GM04503 (cell line): ENCODE measurements at places on chromosomes 6 and 20.

GRCh38 chr6:130841128-130841728 is 14.0 kb downstream of the SMLR1 start:
- DNase-seq = no peak

DNA sequence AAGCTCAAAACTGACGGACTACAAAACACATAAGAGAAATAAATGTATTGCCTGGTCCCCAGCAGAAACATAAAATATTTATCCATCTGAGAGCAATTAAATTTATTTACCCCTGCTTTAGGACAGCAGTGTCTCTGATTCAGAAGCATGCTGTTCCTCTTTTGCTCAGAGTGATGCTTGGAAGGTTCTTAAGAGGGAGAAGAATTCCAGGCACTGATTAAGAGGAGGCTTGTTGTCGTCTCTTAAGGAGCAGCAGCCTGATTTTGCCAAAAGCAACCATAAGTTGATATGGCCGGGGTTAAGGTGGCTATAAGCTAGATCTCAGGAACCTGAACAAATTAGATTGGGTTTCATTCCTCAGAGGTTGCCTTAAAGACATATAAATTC is 25.8 kb downstream of the CAP2 start:
- DNase-seq = no peak

GRCh38 chr6:48552905-48553304 is 441.9 kb upstream of the PTCHD4 start:
- no peak for DNase-seq

GRCh38 chr6:104969108-104969507 is 12.2 kb downstream of the LIN28B start:
- no peak for DNase-seq

GRCh38 chr6:44898296-44898930 is 429.7 kb upstream of the RUNX2 start:
- DNase-seq = peak; percentile 61

DNA sequence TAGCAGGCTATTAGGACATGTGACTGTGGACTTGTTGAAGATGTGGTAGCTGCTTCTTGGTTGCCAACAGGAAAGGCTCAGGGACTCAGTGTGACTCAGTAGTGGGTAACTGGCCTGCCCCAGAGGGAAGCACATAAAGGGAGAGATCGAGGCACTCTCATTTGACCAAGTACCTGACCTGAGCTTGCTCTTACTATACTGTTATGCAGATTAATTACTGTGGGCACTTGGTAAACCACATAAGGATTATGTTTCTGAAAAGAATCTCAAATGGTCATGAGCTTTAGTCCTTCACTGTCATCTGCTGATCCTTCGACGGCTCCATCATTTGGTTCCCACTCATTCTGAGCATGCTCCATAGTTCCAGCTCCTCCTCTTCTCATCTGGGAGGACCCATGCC is 48.2 kb upstream of the RPL7L1 start:
- no peak for DNase-seq

- no peak for DNase-seq
Measured at GRCh38 chr20:48732081-48732829, 95.5 kb downstream of the PREX1 start.

DNA sequence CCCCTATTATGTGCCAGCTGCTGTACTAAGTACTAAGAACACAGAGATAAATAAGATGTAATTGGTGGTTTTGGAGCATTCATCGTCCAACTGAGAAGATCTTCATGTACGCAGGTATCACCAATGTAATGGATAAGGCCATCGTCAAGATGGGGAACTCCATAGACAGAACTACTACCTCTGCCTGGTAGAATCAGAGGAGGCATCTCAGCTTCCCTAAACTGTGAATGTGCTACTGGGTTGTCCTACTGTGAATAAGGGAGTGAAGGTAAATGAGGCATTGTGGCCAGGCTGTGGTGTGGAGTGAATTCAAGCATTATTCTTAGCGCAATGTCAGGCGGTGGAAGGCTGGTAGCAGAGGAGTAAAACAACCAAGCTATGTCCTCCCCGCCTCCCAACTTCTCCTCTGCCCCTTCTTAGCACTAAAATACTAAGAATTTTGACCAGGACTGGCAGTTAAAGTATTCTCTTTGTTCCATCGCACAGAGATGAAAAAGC is 68.2 kb downstream of the TBC1D7 start:
- DNase-seq = no peak

DNA sequence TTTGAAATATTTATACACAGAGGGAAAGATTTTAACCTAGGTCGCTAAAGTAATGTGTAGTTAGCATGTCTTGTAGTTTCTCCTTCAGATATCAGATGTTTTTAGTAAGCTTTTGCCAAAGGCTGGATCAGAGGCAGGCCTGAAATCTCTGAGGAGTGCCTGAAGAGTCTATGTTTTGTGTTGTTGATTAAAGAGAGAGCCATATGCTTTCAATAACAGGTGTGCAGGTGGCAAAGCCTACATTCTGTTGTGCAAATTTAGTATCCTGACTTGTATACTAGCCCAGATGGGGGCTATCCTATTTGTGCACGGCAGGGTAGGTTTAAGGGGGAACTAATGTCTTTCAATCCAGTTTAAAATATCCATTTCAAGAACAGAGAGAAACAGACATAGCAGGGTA is 167.1 kb upstream of the ATXN1 start:
- no peak for DNase-seq

DNA sequence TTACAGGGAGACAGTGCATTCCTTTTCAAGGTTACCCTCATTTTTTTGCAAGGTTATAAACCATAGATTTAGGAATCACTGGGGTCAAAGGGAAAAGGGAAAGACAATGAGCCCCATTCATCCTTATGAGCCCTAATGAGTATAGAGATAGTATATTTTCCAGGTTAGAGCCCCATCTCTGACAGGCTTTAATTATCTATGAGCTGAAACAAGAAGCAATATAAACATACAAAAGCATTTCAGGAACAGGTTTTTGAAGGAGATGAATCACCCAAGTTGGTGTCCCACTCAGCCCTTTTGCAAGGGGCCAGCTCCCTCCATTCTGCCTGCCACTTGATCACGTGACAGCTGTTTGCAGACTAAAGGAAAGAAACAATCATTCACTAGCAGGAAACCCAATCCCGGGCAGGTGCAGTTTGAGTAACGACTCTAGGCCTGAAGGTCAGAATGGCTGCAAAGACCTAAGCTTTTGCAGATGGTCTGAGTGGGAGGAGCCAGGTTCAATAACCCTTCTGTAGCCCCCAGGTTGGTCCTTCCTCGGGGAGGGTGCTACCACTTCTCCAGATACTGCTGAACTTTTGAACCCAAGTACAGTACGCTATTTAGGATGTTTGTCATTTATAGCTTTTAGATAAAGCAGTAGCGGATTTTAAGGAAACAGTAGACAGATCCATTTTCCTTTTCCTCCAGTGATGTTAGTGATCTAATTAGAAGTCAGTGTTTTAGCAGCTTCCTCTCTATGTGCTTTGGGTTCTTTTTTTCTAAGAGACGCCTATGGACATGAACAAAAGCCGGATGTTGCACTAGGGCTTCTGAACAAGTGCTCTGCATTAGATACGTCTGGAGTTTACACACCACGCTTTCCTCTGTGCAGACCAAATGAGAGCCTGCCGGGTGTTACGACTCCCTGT is 253.2 kb downstream of the SOX4 start:
- no peak for DNase-seq

- peak; percentile 11 for DNase-seq
Measured at GRCh38 chr6:113744861-113745260, 112.3 kb upstream of the MARCKS start.

DNA sequence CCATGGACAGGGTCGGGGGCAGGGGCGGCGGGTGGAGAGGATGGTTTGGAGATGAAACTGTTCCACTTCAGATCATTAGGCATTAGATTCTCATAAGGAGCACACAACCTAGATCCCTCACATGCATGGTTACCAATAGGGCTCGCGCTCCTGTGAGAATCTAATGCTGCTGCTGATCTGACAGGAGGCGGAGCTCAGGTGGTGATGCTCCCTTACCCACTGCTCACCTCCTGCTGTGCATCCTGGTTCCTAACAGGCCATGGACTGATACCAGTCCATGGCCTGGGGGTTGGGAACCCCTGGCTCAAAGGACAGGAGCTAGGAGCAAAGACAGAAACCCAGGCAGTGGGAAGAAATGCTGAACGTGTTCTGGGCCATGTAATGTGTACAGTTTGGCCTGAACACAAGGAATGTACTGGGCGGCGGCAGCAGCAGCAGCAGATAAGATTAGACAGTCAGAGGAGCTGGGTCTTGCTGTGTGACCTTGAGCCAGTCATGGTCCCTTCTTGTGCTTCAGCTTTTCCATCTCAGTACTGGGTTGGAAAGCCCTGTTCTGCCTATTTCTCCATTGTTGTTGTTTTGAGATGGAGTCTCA is 4.7 kb upstream of the SPAG4 start:
- no peak for DNase-seq

DNA sequence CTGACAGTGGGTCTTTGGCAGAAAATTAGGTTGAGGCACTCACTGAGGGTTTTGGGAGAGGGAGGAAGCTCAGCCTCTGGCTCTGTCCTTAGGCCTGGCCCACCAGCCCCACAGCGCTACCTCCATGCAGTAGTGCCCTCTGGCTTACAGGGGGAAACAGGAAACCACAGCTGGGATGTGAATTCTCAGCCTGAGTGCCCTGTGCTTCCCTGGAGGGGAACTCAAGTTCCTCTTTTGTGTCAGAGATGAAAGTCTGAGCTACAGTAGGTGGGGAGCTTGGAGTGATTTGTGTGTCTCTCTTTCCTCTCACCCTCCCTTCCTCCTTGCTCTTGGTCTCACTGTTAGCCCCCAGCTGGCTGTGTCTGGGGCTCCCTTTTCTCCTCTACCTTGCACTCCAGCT is 48.2 kb upstream of the BLCAP start:
- DNase-seq = no peak

DNA sequence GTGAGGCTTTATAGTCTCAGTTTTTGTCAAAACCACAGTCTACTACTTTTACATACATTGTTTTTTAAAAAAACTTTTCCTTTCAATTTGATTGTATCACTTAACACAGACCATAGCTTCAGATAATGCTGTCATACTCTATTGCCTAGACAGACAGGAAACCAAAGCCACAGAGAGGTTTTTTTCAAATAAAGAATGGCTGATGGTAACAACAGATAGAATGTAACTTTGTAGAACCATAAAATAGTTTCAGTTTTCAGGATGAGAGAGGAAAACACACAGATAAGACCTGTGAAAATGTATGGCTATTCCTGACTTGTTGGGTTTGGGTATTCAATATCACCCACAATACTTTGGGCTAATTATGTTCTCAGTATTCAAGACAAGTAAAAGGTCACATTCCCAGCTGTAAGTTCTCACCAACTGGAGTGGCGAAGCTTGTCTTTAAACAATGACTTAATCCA is 94.0 kb downstream of the ADGRG6 start:
- no peak for DNase-seq

DNA sequence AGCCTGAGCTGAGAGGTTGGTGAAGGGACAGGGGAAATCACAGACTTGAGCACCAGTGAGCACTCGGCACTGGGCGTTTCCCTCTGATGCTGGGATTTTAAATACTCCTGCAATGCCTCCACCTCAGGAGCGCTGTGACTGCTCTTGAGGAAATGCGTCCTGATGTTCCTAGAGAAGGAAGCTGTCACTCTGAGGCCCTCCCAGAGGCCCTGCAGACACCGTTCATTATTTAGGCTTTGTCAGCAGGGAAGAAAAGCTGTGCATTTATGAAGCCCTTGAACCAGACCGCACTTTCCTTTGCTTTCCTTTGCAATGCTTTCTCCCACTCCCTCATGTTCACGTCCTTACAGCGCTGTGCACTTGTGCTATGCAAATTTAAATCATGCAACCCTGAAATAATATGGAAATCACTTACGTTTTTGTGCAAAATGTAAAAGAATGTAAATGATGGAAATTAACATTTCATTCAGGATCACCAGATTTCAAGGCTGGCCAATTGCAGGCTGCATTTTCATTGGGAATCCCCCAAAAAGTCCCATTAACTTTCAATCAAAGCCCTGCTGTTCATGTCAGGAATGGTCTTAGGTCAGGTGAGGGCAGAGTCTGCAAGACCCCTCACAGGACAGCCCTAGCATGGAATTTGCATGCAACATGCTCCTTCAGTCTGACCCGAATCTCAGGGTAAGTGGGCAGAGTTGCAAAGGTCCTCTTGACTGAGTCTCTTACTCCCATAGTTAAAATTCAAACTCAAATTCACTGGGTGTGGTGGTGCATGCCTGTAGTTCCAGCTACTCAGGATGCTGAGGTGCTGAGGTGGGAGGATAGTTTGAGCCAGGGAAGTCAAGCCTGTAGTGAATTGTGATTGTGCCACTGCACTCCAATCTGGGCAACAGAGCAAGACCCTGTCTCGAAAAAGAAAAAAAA is 45.8 kb upstream of the SYNDIG1 start:
- DNase-seq = no peak

GRCh38 chr20:45818239-45818638 is 5.8 kb downstream of the UBE2C start:
- DNase-seq = no peak

DNA sequence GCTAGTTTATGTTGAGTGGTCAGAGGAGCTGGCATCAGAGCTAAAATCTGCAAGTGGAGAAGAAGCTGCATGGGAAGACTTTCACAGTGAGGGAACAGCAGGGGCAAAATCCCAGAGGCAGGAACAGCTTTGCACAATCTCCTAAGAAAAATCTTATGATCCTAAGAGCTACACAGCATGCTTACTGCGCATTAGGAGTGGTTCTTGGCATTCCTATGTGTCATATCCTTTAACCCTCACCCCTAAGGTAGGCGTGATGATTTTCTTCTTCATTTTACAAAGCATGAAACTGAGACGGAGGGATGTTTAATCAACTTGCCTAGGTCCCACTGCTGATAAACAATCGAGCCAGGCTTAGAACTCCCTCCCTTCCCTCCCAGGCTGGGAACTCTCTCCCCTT is 313.6 kb upstream of the SULF2 start:
- no peak for DNase-seq

DNA sequence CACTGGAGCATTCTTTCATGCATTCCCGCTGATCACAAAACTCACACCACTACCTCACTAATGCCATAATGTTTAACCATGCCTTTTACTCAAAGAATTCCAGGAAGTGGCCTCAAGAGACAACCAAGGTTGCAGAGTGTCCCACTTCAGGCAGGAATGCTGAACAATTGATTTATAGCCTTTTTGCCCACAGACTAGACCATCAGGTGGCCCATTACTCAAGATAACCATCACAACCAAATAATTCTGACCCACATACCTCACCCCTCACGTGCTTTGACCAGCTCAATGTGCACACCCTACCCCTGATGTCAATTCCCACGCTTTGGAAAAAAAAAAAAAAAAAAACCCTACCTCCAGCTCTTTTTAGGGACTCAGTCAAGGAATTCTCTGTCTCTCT is 220.6 kb upstream of the UFL1 start:
- DNase-seq = no peak

- no peak for DNase-seq
Measured at GRCh38 chr6:26290941-26291340, 74.1 kb upstream of the BTN3A2 start.

GRCh38 chr6:136669299-136669699 is 119.1 kb upstream of the MAP7 start:
- peak; percentile 66 for DNase-seq

DNA sequence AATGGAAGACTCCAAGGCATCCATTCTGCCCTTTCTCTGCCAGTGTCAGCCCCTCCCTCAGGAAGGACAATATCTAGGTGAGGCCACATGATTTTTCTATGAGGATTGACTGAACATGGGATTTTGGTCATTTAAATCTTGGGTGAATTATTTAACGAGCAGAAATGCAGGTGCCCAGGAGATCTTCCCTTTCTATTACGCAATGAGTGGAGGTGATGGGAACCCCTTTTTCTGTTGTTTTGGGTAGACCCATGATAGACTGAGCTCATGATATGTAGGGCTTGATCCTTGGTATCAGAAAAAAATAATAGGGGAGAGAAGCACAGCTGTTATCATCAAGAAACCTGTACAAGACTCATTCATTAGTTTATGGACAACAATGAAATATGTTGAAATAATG is 112.6 kb upstream of the SPTLC3 start:
- DNase-seq = no peak
